ENCODE measurements at places on chromosomes 5 and 9. TPM values are rescaled to one million over a fixed set of nuclear protein-coding genes. Genes with fewer than 3 reads are reported as not detected.

- H3K36me3 ChIP-seq: no peaks in the 10 kb centered on the region
- H3K27me3 ChIP-seq: peaks cover 56% of the 10 kb centered on the region
- no peak overlapping the region for H3K4me3 ChIP-seq
These were observed 77.0 kb upstream of the SMIM32 start for GRCh38 chr5:136269973-136270372.

DNA sequence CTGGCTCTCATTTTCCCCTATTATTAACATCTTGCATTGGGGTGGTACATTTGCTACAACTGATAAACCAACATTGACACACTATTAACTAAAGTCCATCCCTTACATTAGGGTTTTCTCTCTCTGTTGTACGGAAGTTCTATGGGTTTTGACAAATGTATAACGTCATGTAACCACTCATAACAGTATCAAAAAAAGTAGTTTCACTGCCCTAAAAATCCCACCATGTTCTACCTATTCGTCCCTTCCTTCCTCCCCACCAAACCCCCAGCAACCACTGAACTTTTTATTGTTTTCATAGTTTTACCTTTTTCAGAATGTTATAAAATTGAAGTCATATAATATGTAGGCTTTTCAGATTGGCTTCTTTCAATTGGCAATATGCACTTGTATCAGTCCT is 40.1 kb downstream of the MLLT3 start:
- no peaks in the 10 kb centered on the region for H3K36me3 ChIP-seq
- H3K27ac ChIP-seq: no peak overlapping the region
- no peak overlapping the region for H3K4me3 ChIP-seq
- no peak for DNase-seq

The PLEKHG4B gene
- total RNA-seq: 0.02 TPM

DNA sequence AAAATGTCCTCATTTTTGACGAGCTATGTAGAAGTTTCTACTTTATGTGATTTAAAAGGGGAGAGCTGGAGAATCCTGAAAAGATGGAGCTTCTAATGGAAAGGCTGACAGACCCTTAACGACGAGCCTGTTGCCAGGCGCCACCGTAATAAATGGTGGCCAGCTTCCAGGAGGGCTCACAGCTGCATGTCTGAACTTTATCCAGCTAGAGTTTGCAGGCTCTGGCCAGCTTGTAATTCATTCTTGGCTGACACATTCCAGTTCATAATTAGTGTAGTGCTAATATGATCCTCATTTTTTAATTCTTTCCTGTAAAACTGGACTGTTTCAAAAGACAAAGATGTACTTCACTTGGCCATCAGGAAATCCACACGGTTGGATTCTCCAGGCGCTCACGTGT is 246.7 kb downstream of the GAS1 start:
- H3K4me1 ChIP-seq: no peaks in the 10 kb centered on the region
- H3K27ac ChIP-seq: no peak overlapping the region
- no peaks in the 10 kb centered on the region for H3K36me3 ChIP-seq
- peaks cover 57% of the 10 kb centered on the region for H3K27me3 ChIP-seq
- DNase-seq: no peak

DNA sequence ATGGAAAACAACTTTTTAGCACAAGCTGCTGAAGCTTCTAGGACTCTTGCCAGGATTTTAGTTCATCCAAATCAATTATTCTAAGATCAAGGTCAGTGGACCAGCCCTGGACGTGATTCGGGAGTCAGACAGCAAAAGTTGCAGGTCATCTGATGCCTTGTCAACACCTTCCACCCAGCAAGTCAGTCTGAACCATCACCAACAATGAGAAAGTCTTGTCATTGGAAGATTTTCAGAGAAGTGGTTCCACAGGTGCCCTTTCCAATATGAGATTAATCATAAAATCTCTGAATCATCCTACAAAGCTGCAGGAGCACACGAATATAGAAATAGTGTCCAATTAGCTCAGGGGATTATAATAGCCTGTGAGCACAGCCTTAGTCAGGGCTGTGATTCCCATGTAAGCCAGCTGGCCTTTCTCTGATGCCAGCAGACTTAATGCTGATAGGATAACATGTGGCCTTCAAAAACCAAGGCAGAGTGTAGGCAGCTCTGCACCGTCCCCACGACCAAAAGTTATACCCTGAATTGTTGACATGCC is 445.0 kb upstream of the TRPC7 start:
- H3K36me3 ChIP-seq: no peaks in the 10 kb centered on the region
- no peaks in the 10 kb centered on the region for H3K27me3 ChIP-seq
- DNase-seq: no peak
- H3K4me1 ChIP-seq: peaks cover 12% of the 10 kb centered on the region
- H3K27ac ChIP-seq: no peak overlapping the region

The TBC1D2 gene
- 9.8 TPM for total RNA-seq

All from HCT116 (cell line).